Glutamatergic neuron (in vitro differentiated cells): ENCODE measurements at places on chromosomes 11 and 22.

- DNase-seq, result no peak
Measured at GRCh38 chr11:134349109-134349801, 17.5 kb downstream of the GLB1L2 start.

DNA sequence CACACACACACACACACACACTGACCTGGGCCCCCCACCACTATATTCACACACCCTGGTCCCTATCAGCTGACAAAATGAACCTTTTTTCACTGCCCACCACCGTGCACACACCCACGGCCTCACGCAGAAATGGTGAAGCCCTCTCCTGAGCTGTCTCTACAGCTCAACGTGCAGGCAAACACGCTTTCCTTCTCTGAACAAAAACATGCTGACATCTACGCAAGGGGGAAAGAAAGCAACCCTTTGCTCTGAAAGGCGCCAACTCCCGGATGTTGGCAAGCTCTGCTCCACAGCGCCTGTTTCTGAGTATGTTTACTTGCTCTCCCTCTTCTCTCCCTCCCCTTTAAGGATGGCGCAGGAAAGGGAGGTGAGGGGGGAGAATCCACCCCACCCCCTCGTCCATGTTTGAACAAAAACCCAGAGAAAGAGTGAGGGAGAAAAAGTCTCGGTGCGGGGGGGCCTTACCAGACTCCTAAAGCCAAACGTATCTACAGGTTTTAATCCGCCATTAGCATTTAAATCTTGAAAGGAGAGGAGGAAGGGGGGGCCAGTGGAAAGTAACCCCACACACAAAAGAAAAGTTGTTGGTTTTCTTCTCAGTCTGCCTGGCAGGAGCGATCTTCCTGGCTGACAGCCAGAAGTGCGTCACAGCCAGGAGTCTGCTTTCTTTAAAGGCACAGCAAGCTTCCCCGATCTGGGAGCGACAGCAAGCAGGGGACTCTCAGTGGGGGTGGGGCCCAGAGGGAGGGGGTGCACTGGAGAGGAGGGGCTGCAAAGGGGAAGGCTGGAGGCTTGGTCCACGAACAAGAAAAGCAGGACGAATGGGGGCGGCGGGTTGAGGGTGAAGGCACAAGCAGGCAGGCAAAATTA, 39.6 kb downstream of the NUMA1 start:
- DNase-seq, result peak; percentile 82

GRCh38 chr11:46521961-46522681, 71.7 kb downstream of the AMBRA1 start:
- no peak for DNase-seq

- peak; percentile 88 for DNase-seq
Measured at GRCh38 chr11:44927174-44927661, 23.5 kb downstream of the TP53I11 start.

- DNase-seq, result no peak
Measured at GRCh38 chr11:16440136-16440535, 83.8 kb upstream of the SOX6 start.

DNA sequence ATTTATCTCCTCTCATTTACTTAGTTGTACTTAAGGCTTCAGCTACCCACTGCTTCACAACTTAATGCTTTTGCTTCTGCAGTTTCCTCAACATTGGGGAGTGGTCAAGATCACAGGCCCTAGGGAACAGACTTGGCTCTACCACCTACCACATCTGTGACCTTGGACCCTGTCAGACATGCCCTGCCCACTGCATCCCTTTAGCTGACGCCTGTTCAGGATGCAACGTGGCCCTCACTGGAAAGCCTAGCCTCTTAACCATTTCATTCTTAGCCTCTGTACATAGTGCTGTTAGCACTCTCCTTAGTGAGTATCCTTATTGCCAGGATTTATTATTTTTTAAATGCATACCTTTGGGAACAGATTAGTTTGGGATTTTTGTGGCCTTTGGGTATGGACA, 34.4 kb downstream of the TNRC6B start:
- DNase-seq, result no peak

GRCh38 chr22:44431256-44431655, 66.8 kb downstream of the RTL6 start:
- DNase-seq, result no peak

- peak; percentile 5 for DNase-seq
Measured at GRCh38 chr11:2768471-2769408, 68.9 kb upstream of the KCNQ1OT1 start.

DNA sequence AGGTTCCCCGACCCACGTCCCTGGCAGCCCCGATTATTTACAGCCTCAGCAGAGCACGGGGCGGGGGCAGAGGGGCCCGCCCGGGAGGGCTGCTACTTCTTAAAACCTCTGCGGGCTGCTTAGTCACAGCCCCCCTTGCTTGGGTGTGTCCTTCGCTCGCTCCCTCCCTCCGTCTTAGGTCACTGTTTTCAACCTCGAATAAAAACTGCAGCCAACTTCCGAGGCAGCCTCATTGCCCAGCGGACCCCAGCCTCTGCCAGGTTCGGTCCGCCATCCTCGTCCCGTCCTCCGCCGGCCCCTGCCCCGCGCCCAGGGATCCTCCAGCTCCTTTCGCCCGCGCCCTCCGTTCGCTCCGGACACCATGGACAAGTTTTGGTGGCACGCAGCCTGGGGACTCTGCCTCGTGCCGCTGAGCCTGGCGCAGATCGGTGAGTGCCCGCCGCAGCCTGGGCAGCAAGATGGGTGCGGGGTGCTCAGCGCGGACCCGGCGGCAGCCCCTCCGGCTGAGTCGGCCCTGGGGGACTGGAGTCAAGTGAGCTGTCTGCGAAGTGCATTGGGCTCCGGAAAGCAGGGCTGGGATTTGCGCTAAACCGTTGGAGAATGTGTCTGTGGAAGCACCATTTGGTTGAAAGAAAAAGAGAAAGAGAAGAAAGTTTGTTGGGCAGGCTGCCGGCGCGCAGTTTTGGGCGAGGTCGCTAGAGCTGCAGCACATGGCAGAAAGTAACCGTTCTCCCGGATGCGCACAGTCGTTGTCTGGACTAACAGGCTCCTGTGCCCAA, at the start of gene CD44:
Gene CD44 (plus strand): TSS at position 229 of the 779 bp plus-strand sequence. CDS start 133 bp downstream, at position 362.
- peak; percentile 45 for DNase-seq

- DNase-seq, result no peak
Measured at GRCh38 chr11:12100841-12101242, 9.5 kb upstream of the MICAL2 start.

- no peak for DNase-seq
Measured at GRCh38 chr11:102927624-102927990, 27.9 kb downstream of the MMP13 start.

DNA sequence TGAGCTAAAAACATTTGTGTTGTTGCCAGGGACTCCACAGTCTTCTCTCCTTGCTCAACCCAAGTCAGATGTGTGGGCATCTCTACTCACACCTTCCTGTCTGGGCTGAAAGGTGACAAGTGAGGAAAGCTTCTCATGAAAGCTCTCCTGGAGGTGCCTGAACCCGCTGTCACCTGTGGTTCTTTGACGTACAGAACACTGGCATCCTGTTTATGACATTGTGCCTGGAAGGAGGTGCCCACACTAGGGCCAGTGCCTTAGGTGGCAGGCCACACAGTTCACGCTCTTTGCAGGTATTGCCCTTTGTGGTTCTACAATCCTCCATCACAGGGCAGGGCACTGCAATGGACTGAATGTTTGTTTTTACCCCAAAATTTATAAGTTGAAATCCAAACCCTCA, 108.5 kb downstream of the CD44 start:
- DNase-seq, result no peak

DNA sequence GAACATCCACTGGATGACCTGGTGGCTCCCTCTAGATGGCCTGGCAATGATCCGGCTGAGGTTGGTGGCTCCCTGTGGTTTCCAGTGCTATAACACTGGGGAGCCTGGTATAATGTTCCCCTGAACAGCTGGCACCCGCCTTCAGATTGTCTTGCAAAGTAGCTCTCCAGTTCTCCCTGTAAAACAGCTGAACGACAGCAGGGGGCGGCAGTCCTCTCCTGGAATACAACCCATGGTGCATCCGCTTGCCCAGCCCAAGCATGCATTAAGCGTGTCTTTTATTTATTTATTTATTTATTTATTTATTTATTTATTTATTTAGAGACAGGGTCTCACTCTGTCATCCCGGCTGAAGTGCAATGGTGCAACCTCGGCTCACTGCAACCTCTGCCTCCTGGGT, 258.9 kb downstream of the BUD13 start:
- peak; percentile 68 for DNase-seq

- DNase-seq, result no peak
Measured at GRCh38 chr11:43573873-43574272, 106.7 kb upstream of the HSD17B12 start.

DNA sequence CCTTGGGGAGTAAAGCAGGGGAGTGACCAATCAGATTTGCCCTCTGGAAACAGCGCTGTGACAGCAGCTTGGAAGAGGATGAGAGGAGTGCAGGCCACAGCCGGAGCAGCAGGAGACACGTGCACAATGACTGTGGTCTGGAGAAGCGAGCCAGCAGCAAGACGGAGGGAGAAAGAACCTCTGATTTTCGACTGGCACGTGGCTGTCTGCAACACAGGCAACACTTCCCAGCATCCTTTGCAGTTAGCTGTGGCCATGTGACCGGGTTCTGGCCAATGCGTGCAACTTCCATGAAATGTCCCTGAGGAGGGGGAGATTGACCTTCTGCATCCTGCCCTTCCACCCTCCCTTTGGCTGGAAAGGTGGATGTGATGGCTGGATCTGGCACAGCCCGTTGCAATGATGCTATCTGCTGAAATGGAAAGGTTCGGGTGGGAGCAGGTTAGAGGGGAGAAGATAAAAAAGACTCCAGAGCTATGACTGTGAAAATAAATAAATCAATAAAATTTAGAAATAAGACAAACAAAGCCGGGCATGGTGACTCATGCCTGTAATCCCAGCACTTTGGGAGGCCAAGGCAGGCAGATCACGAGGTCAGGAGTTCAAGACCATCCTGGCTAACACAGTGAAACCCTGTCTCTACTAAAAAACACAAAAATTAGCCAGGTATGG, 15.6 kb downstream of the PLA2G6 start:
- DNase-seq, result no peak

DNA sequence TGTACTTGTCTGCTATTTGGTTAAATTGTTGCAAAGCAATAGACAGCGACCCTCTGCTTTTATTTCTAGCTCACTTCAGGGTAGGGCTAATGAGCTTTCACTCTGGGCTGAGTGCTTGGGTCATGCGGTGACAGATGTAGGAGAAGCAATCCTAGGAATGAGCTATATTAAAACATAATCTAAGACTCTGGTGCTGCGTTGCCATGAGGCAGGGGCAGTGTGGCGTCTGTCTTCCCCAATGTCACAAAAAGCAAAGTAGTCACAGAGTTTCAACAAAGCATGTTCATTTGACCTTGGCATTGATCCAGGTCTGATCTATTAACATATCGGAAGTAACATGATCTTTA, 55.5 kb upstream of the GRAMD1B start:
- DNase-seq, result no peak

DNA sequence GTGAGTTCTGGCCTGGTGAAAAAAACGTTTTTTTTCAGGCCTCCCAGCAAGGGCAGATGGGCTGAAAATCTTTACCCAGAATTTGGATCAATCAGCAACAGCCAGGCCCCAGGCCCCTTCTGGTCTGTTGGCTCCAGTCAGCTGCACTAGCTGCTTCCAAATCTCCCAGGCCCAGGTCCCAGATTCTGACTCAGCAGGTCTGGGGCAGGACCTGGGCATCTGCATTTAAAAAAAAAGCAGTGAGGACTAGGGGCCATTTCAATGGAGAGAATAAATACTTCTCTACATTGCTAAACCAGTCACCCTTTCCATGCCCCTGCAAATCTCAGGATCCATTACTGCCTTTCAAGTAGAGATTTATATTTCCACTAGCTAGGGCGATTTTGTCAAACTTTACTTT, 4.3 kb downstream of the SLC15A3 start:
- DNase-seq, result no peak

DNA sequence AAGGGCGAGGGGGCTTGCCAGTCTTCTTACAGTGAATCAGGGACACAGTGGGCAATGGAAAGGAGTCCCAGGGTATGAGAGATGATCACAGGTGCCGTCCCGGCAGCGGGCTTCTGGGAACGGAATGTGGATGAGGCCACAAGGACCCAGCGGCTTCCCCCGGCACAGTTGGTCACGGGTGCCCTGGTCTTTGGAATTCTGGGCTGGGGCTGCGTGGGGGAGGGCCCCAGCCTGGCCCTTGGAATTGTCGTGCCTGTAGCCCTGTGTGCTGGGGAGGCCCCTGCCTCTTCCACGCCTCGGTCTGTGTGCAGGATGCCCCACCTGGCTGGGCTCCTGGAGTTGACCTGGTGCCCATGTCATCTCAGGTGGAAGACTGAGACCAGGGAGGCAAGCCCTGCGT, 76.6 kb downstream of the FBLN1 start:
- DNase-seq, result no peak

GRCh38 chr22:25582946-25583345, 18.5 kb downstream of the GRK3 start:
- DNase-seq, result no peak

GRCh38 chr11:6876914-6877313, 489 bp downstream of the OR10A4 start:
- no peak for DNase-seq

DNA sequence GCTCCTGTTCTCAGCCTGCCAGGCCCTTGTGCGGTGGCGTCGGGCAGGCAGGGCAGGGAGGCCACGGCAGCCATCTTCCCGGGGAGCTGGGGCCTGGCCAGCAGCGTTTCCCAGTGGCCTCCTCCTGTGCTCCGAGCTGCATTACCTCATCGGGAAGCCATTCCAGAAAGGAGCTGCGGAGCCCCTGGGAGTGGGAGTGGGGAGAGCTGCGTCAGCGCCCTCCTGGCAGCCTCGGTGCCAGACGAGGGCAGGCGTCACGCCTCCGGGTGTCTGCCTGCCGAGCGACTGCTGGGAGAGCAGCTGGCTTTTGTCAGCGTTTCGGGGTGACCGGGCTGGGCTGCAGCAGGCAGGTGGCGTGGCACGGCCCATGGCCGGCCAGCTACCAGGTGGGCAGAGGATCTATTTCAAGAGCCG, 30.9 kb upstream of the WNT7B start:
- no peak for DNase-seq
